ENCODE measurements at places on chromosomes 1 and 21.

DNA sequence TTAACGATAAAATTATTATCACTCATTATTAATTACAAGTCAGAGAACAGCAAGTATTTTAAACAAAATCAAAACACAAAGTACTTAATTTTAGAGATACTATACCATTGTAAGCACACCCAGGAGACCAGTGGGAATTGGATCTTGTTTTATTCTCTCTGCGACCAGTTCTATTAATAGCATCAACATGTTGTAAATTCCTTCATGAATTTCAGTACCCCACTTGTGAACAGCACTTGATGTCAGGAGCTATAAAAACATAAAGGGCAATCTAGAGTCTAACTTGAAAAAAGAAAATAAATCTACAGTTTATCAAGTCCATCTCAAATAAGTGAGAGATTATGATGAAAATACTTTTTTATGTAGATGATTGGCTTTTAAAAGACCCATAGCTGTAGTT is 42.9 kb downstream of the USP24 start:
- no peak for DNase-seq

- no peak for DNase-seq
These were observed 21.9 kb downstream of the KMO start for GRCh38 chr1:241553886-241554592.

DNA sequence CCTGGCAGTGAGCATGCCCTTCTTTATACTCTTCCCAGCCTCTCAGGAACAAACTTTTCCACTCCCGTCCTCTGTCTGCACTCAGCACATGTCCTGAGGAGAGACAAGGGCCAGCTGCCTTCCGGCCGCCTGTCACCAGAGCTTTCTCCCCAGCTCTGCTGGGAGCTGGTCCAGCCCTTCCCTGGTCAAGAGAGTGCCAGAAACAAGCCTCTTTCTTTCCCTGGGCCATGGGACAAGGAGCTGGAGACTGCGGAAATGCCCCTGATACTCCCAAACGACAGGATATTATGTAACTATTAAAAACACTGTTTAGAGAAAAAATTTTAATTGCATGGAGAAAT is 10.4 kb downstream of the LAMB3 start:
- DNase-seq: no peak

DNA sequence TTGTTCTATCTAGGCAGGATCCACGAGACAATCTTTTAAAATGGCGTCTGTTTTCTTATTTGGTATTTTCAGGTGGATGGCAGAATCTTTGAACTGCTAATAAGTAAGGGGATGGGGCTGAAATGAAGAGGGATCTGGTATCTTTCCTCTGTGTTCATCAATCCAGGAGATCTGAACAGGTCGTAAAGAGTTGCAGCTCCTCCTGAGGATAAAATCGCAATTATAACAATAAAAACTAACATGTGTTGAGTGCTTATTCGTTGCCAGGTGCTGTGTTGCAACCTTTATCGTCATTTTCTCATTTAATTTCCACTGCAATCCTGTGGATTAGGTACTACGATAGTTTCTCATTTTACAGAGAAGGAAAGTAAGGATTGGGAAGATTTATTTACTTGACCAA is 134.6 kb upstream of the DPYD start:
- DNase-seq: no peak

DNA sequence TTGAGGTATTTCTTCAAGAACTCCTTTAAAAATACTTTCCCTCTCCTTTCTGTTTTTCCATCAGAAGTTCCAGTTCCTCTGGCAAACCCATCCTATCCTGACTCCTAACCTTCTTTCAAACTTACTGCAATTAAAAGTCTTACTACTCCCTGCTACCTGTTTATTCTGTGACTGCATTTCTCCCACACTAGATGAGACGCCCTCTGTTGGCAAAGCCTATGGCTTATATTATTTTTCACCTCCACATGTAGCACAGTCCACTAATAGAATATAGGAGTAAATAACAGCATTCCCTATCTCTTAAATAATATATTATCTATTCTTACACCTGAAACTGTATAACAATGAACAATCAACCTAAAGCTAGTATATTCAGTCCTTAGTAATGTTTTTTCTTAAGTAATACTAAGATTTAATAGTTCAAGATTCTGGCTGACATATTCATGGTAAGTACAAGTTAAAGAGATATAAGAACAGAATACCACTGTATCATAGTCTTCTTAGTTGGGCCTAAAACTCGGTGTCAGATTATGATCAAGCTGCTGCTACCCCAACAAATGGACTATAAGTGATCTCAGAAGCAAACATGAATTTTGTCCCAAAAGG is 54.8 kb downstream of the RAB3GAP2 start:
- peak; percentile 47 for DNase-seq

All from trophoblast cell (in vitro differentiated cells and primary cell).